Right renal pelvis (tissue), 4 donors: ENCODE measurements at places on chromosomes 16 and 17.

DNA sequence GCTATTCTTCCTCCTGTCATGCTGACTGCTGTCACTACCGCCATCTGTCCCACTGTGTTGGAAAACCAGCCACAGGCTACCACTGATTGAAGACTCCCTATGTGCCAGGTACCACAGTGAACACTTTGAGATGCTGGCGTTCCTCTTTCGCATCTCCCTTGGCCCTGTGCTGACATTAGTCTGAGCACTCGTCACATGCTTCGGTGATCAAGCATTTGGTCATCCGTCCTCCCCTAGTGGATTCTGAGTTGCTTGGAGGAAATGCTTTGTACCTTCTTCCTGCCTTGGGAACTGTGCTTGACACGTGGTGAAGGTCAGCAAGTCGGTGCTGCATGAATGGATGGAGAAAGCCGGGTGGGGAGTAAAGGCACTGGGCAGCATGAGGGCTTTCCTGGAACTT lies 260.1 kb downstream of the SNX29 start:
- DNase-seq: no peak

DNA sequence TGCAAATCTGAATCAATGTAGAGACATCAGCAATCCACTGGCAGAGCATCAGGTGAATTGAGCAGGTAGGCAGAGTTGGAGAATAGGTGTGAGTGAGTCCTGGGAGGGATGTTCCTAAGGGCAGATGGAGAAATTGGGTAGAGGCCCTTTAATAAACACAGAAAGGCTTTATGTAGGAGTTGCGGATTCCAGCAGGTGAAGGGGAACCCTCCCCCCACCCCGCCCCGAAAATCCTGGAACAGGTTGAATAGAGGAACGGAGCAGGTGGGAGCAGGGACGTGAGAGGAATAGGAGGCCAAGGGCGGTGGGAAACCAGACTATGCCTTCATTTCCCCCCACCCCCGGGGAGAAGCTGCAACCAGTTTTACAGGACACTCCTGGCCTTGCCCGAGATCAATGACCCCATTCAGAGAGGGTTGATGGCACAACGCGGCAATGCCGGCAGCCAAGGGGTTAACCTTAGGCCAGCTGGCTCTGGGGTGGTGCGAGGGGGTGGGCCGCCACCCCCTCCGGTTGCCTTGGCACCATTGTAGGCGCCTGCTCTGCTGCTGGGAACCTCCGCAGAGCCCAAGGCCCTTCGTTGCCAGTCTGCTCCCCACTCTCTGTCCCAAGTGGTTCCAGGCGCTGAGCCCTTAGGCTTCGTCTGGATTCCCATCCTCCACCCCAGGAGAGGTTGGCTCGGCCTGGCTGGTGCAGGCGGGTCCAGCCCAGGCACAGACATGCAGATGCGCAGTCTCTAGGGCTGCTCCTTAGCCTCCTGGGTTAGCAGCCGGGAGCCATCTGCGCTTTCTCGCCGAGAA lies 814 bp upstream of the RUNDC3A start:
- DNase-seq: no peak

DNA sequence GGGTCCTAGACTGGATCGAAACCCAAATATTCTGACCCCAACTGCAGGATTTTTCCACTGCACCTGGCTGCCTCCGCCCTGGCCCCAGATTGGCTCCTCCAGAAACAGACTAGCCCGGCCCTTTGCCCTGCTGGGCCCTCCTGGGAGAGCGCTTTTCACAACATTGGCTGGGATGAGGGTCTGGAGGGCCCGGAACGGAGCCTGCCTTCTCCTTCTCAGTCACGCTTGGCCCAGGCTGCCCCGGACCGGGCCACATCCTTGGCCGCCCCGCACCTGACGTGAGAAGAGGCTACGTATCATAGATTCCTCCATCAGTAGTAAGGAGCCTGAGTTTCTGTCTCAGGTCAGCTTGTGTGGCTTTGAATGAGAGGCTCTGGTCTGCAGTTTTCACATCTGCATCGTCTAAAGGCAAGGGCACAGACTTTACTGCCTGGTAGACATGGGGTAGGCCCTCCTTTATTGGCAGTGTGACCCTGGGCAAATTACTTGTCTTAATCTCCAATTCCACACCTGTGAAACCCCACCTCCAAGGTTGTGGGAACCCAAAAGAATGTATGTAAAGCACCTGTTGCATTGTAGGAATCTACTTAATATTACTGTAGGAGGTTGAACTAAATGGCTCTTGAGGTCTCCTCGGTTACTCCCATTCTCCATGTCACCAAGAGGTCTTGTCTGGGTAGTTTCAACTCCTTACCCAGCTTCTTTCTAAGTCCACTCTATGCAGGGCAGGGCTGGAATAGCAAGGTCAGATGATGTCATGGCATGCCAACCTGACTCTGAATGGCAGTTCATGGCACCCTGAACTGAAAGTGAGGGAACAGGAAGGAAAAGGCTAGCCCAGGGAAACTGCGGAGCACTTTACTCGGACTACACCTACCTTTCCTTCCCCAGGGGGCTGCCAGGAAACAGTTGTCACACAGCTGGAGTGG lies 661 bp downstream of the LRRC3C start:
- no peak for DNase-seq

- no peak for DNase-seq
Measured at GRCh38 chr16:67447508-67448076, 16.7 kb downstream of the HSD11B2 start.

DNA sequence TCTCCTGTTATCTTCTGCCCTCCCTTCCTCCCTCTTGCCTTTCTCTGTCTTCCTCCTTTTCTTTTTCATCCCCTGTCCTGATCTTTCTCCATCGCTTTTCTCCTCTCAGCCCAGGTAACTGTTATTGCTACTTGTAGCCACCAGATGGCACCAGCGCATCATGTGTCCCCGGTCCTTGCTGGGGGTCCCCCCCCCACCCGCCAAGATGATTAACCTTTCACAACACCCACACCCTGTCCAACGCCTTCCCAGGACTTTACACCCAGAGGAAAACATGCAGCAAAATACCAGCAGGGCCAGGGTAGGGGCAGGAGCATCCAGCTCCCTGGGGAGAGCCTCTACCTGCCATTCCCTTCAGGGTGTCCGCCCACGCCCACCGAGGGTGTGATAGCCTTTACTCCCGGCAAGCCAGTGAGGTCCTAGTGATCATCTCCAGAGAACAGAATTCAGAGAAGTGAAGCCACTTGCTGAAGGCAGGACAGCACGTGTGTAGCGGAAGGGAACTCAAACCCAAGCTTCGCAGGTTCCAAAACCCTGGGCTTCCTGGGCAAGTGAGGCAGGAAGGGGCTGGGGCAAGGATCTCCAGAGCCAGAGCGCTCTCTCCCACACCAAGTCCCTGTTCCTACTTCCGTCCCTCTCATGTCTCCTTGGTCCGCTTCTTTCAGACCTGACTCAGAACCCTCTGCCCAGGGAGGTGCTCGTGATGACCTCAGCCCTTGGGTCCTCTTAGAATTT lies 13.4 kb upstream of the TAC4 start:
- DNase-seq: no peak

GRCh38 chr17:16880121-16880842 lies 91.6 kb downstream of the TNFRSF13B start:
- DNase-seq: no peak

DNA sequence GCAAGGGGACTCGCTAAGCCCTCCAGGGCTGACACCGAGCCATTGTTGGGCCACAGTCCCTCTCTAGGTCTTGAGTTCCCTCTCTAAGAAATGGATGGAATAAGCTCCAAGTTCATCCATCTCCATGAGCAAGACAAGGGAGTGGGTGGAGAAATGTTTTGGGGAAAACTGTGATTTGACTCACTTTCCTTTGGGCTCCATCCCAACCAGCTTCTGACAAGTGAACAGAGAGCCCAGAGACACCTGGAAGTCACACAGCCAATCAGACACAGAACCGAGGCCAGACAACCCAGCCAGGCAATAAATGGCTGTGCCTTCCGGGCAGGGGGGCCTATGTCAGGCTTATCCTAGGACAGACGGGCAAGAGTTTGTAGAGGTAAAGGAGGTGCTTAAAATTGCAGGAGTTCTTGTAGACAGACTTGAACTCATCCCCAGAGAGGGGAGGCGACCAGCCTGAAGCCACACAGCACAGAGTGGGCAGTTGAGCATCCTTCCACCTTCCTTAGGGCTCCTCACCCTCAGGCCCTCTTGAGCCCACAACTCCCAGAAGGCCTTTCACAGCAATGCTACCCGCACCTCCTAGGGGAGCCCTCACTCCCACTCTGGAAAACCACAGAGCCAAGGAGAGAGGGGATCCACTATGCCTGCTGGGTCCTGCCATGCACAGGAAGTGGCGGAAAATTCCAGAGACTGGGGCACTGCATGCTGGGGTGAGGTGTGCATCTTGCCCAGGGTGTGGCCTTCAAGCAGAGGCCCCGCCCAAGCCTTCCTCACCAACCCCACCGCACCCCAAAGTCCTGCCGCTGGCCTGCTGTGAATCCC lies 9.5 kb upstream of the FAM83G start:
- no peak for DNase-seq

- no peak for DNase-seq
Measured at GRCh38 chr17:37160944-37161343, 212.2 kb downstream of the AATF start.

- DNase-seq: no peak
Measured at GRCh38 chr16:72728516-72728915, 319.4 kb downstream of the ZFHX3 start.

- no peak for DNase-seq
Measured at GRCh38 chr16:85709766-85710585, 21.2 kb upstream of the GINS2 start.

GRCh38 chr17:47275245-47275984 lies 21.8 kb downstream of the ITGB3 start:
- DNase-seq: no peak

DNA sequence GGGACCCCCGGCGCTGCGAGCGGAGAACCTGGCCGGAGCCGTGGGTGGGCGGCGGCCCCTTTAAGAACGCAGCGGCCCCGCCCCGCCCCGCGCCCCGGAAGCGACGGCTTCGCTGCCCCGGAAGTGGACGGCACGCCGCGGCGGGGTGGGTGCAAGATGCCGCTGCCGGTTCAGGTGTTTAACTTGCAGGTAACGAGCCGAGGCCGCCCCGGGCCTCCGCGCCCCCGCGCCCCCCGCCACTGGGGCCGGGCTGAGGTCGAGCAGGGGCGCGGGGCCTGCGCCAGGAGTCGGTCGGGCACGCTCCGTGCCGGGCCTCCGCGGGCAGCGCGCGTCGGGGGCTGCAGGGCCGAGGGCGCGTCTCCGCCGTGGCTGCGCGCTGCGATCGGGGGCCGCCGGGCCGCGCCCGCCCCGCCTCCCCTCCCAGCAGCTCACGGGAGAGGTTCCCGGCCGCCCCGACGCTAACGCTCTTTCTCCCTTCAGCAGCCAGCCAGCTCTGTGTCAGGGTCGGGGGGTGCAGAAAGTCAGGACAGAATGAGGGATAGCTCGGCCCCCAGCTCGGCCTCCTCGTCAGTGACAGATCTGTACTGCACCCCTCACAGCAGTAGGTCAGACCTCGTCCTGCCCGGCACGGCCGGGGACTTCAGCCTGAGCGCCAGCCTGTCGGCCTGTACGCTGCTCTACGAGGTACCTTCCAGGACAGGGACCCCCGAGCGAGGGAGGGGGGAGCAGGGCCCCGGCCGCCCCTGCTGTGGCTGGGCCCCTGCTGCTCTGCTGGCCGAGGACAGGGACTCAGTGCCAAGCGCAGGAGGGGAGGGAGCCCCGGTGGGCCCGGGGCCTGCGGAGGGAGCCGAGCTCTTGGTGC lies at the start of the genes GPS1 and RFNG:
Gene GPS1, plus strand, starts transcription at position 123 of the 862 bp plus-strand sequence. Its CDS starts 34 bp downstream, at position 157.
Gene RFNG, minus strand, starts transcription at position 36 of the 862 bp plus-strand sequence. CDS start 45 bp downstream, outside the sequence.
- DNase-seq: no peak

GRCh38 chr17:10120109-10120485 lies 78.3 kb downstream of the GAS7 start:
- no peak for DNase-seq

GRCh38 chr17:19750835-19751234 lies 2.7 kb upstream of the ALDH3A1 start:
- no peak for DNase-seq

DNA sequence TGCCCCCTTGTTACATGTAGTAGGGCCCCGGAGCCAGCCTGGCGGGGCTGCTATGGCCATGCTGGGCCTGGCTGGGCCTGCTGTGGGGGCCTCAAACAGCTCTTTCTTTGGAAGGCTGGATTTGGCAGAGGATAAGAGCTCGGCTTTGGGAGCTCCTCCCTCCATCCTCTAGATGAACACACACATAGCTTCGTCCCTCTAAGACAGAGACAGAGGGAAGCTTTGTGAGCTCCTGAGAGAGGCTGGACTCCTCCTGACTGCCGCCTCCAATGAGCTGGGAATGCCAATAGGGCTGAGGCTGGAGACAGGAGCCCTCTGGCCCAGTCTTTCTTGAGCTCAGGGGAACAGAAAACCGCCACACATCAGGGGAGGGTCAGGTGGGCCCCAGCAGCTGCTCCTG lies 37.3 kb upstream of the CDC42EP4 start:
- no peak for DNase-seq

GRCh38 chr17:82661717-82662683 lies 13.8 kb upstream of the WDR45B start:
- DNase-seq: no peak

DNA sequence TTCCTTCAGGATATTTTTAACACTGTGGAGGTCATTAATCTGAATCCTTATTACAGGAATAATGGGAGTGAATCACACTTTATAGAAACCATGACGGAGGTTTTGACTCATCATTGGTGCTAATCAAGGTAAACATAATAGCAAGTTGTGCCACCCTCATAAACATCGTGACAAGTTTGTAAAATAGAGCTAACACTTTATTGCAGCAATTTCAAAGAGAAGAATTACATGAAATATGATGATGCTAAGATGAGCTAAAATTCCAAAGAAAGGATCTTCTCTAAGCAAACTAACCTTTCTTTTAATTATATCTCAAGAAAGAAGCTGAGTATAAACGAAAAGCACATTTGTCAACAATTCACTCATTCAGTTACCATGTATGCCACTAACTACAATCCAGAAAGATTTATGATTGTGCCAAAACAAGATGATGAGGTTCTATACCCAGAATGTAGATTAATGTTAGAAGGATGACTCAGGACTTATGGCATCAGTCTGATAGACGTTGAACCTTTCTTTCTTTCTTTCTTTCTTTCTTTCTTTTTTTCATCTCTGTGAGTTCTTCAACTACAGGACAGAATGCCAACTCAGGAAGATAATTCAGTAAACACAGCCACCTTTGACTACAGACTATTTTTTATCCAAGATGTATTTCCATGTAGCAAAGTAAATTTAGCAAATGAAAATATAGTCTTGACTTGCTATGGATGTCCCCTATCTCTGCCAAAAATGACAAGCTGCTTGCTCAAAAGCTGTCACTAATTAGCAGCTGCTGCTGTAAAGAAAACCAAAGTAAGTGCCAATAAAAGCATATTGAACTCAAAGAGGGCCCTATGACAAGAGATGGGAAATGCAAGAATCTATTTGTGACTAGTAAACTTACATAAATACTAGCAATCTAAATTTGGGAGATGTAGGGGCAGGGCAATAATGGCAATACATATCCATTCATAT lies 23.3 kb downstream of the STAT5B start:
- no peak for DNase-seq
